T-helper 2 cell (primary cell): ENCODE measurements at places on chromosomes 7 and 10.

DNA sequence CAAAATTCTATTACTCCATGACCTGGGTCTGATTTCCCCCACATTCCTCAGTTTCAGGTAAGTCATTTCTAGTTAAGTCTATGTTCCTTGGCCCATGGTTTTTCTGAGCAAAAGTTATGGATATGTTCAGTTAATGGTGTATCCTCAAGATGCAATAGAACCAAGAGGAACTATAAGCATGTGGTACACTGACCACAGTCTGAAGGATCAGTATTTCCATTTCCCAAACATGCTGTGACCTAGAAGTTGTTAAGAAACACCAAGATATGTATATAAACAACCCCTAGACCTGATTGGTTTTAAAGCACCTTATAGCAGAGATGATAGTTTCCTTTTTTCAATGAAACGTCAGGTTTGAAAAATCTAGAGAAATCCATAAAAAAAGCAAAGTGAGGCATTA, 94.2 kb upstream of the ABCB5 start:
- DNase-seq = no peak

GRCh38 chr10:575402-576129, 113.9 kb downstream of the DIP2C start:
- no peak for DNase-seq

DNA sequence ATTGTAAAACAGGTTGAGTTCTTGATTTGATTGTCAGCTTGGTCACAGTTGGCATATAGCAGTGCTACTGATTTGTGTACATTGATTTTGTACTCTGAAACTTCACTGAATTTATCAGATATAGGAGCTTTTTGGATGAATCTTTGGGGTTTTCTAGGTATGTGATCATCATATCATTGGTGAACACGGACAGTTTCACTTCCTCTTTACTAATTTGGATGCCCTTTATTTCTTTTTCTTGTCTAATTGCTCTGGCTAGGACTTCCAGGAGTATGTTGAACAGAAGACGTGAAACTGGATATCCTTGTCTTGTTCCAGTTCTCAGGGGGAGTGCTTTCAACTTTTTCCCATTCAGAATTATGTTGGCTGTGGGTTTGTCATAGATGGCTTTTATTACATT, 86.9 kb downstream of the EXOC4 start:
- no peak for DNase-seq

GRCh38 chr7:74254858-74255379, 720 bp upstream of the RFC2 start:
- DNase-seq = no peak

DNA sequence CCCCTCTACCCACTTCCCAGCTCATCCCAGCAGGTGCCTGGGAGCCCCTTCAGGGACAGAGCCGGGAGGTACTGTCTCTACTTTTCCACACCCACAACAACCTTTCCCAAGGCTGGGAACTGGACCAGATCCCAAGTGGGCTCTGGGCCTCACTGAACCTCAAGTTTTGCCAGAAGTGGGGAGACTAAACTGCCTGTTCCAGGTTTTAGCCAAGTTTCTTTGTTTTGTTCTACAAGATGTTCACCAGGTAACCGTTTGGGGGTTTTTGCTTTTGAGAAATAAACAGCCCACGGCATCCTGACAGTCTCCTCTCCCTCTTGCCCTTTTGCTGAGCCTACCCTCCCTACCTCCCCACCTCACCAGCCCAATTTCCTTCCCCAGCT, 10.6 kb upstream of the EMX2 start:
- no peak for DNase-seq

DNA sequence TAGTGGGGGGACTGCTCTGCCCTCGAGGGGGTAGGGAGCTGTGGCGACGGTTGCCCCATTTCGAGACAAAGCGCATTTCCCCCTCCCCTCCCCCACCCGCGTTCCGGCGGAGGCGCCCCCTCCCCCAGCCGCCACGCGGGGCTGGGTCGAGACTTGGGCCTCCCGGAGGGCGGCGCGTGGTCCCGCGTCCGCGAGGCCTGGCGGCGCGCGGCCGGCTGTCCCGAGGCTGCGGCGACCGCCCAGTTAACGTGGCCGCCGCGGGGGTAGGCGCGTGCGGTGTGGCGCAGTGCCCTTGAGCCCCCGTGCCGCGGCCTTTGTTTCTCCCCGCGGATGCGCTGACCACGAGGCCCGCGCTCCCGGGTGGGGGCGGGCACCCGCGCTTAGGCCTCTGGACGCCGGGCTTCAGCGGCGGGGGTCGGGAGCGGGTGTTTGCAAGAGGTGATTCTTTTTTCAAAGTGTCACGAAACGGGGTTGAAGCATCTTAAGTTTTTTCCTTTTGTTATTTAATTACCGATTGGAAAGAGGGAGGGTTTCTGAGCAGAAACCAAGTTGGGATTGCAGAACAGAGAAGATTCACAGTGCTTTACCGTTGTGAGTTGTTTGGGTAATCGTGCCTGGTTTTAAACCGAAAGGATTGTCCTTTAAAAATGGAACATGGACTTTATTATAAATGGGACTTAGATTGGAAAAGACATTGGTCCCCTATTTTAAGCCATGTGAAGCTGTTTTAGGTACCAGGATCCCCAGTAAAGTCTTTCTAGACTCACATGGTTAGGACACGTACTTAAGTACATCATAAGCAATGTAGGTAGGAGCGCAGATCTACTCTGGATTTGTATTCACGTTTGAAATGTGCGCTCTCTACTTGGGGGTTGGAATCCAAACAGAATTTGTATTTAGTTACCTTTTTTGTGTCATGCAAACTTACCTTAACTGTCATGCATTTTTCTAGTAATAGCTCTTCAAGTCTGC, 760 bp downstream of the CBX3 start:
- DNase-seq = peak; percentile 57

DNA sequence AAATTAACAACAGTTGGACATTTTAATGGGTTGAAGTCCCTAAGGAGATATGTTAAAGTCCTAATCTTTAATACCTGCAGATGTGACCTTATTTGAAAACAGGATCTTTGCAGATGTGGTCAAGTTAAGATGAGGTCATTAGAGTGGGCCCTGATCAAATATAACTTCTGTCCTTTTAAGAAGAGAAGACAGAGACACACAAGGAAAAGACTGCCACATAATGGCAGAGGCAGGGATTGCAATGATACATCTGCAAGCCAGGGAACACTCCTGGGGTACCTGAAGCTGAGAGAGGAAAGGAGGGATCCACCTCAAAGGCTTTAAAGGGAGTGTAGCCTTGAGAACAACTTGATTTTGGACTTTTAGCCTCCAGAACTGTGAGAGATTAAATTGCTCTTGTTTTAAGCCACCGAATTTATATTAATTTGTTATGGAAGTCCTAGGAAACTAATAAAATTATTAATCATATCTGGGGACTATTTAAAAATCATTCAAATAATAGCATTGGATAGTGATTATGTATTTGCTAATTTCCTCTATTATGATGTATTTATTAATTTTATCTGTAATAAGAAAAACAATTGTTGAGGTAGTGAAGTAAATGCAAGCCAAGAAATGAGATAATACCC, 700.0 kb upstream of the PCDH15 start:
- DNase-seq = no peak

GRCh38 chr10:54576541-54576940, 224.5 kb downstream of the PCDH15 start:
- no peak for DNase-seq

- no peak for DNase-seq
These were observed 1177.1 kb upstream of the C7orf33 start for GRCh38 chr7:147413557-147413870.

- no peak for DNase-seq
These were observed 233.8 kb downstream of the IMMP2L start for GRCh38 chr7:111328487-111328886.

GRCh38 chr10:107280293-107280692, 115.8 kb upstream of the SORCS1 start:
- DNase-seq = no peak

- DNase-seq = no peak
These were observed 374.6 kb upstream of the GHITM start for GRCh38 chr10:83764666-83765065.

DNA sequence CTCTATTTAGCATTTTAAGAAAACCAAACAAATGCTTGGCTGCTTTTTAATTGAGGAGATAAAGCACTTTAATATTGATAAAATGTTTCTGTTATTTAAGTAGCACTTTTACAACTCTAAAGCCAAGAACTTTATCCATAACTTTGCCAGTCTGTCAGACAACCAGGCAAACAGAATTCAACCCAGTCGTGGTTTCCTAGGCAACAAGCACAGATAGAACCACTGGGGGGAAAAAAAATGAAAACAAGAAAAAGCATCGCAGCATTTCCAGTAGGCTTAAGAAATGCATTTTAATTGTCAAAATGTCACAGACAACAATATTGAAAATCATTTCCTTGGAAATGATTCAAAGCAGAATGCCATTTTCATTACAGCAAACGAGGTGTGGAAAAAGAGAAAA, 323.4 kb downstream of the PARD3 start:
- DNase-seq = no peak

- no peak for DNase-seq
These were observed 752.8 kb downstream of the KCNMA1 start for GRCh38 chr10:76884673-76885275.

- no peak for DNase-seq
These were observed 160.9 kb upstream of the INSYN2A start for GRCh38 chr10:127357265-127357664.

- no peak for DNase-seq
These were observed 852.9 kb downstream of the SORCS1 start for GRCh38 chr10:106311590-106311989.

GRCh38 chr7:134422638-134423037, 36.3 kb downstream of the AKR1B1 start:
- no peak for DNase-seq
